ENCODE measurements at places on chromosomes 4 and X. TPM values are rescaled to one million over a fixed set of nuclear protein-coding genes. Genes with fewer than 3 reads are reported as not detected.
A peak's percentile ranks its signal among the peaks of the same experiment; 100 is the strongest.

DNA sequence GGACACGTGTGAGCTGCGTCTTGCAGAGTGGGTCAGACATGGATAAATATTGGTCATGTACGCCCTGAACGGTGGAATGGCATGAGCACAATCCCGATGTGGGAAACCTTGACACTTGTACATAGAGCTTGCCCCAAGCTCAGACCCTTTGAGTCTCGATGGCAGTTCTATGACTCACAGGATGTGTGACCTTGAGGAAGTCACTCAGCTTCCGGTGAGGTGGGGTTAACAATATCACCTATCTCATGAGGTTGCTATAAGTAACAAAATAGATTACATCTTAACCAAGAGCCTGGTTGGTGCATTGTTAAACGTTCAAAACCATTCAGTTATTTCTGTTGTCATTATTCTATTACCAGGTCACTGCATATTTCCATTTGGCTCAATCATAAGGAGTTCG is 109.1 kb upstream of the TBL1X start:
- H3K36me3 ChIP-seq, result no peaks in the 10 kb centered on the region
- no peak overlapping the region for H3K4me3 ChIP-seq
- no peak overlapping the region for H3K27ac ChIP-seq

ARAP2 gene
- total RNA-seq, result 52.8 TPM

DNA sequence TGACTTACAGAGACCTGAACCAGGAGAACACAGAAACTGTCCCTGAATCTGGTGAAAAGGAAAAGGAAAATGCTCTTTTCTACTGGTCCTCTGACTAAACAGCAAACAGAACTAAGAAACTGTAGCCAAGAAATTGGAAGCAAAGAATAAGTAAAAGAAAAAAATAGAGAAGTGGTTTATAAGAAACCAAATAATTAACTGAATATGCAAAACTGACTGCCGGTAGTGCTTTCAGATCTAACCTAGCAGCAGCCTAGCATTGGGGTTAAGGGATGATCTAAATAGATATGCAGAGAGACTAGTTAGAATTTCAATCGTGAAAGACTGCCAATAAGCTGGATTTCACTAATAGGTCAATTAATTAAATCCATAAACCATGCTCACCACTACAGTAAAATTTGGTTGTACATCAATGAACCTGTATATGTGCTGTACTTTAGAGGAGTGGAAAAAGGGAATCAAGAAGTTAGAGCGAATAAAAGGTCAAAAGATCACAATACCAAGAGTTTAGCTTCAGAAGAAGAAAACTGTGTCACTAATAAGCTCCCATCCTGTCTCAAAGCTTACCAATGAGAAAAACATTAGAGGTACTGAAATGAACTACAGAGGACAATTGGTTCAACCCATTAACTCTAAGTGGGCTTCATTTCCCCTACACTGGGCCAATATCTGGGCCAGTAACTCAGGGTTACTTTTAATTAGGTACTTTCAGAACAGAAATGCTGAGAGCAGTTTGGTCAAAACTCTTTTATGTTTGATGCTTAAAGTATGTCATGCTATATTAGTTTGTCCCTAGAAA is 53.6 kb downstream of the KLHL13 start:
- H3K27me3 ChIP-seq, result no peaks in the 10 kb centered on the region
- no peak for DNase-seq
- H3K4me1 ChIP-seq, result no peaks in the 10 kb centered on the region
- no peaks in the 10 kb centered on the region for H3K36me3 ChIP-seq

DNA sequence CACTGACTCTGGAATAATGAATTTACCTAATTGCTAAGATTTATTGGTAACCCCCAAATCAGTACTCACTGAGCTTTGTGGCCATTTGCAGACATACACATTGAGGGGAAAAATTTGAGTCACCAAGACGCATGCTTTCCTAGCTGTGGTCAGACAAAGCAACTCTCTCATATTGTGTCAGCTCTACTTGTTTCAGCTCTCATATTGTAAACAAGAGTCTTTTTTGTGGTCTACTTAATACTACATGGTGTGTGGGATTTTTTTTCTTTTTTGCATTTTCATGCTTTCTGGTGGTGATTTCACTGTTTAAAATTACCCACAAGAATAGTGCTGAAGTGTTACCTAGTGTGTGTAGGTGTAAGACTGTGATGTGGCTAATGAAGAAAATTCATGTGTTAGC is 428.2 kb upstream of the GALNT7 start:
- DNase-seq, result no peak
- H3K27me3 ChIP-seq, result no peaks in the 10 kb centered on the region
- H3K36me3 ChIP-seq, result no peaks in the 10 kb centered on the region
- no peaks in the 10 kb centered on the region for H3K4me1 ChIP-seq

DNA sequence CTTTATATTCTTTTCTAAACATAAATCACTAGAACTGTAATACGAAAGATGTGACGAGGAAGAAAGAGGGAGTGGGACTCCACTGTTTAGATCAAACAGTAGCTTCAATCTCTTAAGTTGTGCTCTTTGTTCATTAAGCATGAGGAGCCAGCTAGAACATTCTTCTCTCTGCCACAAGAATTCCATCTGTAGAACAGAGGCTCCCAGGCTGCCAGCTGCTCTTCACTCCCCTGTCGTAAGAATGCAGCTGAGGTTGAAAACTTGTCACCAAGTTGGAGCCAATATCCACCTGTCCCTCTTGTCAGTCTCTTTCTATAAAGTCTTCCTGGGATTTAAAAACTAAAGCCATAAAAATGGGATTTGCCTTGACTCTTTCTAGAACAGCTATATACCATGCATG is 65.0 kb upstream of the SEC24B start:
- no peak overlapping the region for H3K4me3 ChIP-seq
- H3K4me1 ChIP-seq, result no peaks in the 10 kb centered on the region
- H3K36me3 ChIP-seq, result no peaks in the 10 kb centered on the region

FAM9B gene
- not detected for total RNA-seq

MBNL3 gene
- total RNA-seq, result 10.1 TPM

GRCh38 chr4:155907556-155907955 is 4.1 kb downstream of the TDO2 start:
- H3K4me3 ChIP-seq, result no peak overlapping the region
- no peaks in the 10 kb centered on the region for H3K27me3 ChIP-seq
- H3K27ac ChIP-seq, result no peak overlapping the region
- DNase-seq, result no peak
- no peaks in the 10 kb centered on the region for H3K36me3 ChIP-seq
- H3K4me1 ChIP-seq, result no peaks in the 10 kb centered on the region

- DNase-seq, result no peak
- H3K4me3 ChIP-seq, result no peak overlapping the region
- H3K4me1 ChIP-seq, result no peaks in the 10 kb centered on the region
- no peaks in the 10 kb centered on the region for H3K27me3 ChIP-seq
Observed at GRCh38 chrX:37716602-37717001, 31.0 kb downstream of the XK start.

DNA sequence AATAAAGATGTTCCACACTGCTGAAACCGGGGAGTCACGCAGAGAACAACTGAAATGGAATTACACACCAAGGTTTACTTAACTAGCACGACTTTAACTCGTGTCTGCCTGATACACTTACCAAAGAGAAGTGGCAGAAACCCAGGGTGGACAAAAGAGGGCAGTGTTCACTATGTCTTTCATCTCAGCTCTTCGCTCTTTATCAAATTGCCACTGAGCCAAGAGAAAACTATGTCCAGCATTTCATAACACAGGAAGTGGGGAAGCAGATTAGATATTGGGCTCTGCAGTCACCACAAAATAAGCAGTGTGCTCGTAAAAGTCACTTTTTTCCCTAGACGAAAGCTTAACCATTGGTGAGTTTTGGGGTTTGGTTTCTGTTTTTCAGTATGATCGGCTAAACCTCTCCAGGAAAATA is 155.7 kb downstream of the CHIC2 start:
- H3K27me3 ChIP-seq, result no peaks in the 10 kb centered on the region
- H3K4me3 ChIP-seq, result peak overlapping the region; percentile 4
- peak overlapping the region; percentile 29 for H3K27ac ChIP-seq
- H3K36me3 ChIP-seq, result no peaks in the 10 kb centered on the region
- H3K4me1 ChIP-seq, result peaks cover 17% of the 10 kb centered on the region
- DNase-seq, result no peak

- no peak for DNase-seq
- peaks cover 3% of the 10 kb centered on the region for H3K27me3 ChIP-seq
- H3K4me3 ChIP-seq, result no peak overlapping the region
- no peak overlapping the region for H3K27ac ChIP-seq
- no peaks in the 10 kb centered on the region for H3K36me3 ChIP-seq
- H3K4me1 ChIP-seq, result no peaks in the 10 kb centered on the region
Observed at GRCh38 chrX:8748855-8749254, 16.9 kb upstream of the ANOS1 start.

- H3K4me1 ChIP-seq, result no peaks in the 10 kb centered on the region
- H3K36me3 ChIP-seq, result no peaks in the 10 kb centered on the region
- no peak overlapping the region for H3K27ac ChIP-seq
- no peaks in the 10 kb centered on the region for H3K27me3 ChIP-seq
Observed at GRCh38 chr4:43763029-43763610, 685.5 kb downstream of the KCTD8 start.

SMR3B gene
- total RNA-seq, result not detected

FIP1L1 gene
- 31.7 TPM for total RNA-seq

GRCh38 chr4:90443231-90443630 is 316.0 kb downstream of the CCSER1 start:
- no peaks in the 10 kb centered on the region for H3K4me1 ChIP-seq
- no peak overlapping the region for H3K4me3 ChIP-seq
- H3K36me3 ChIP-seq, result no peaks in the 10 kb centered on the region
- H3K27ac ChIP-seq, result no peak overlapping the region

- DNase-seq, result no peak
- no peaks in the 10 kb centered on the region for H3K4me1 ChIP-seq
- no peak overlapping the region for H3K4me3 ChIP-seq
- H3K27me3 ChIP-seq, result no peaks in the 10 kb centered on the region
- H3K36me3 ChIP-seq, result no peaks in the 10 kb centered on the region
- H3K27ac ChIP-seq, result no peak overlapping the region
Observed at GRCh38 chrX:43016021-43016420, 238.1 kb upstream of the PPP1R2C start.

- no peaks in the 10 kb centered on the region for H3K27me3 ChIP-seq
- no peak overlapping the region for H3K4me3 ChIP-seq
- no peaks in the 10 kb centered on the region for H3K4me1 ChIP-seq
- no peaks in the 10 kb centered on the region for H3K36me3 ChIP-seq
Observed at GRCh38 chr4:174053895-174054294, 229.6 kb downstream of the FBXO8 start.

GRCh38 chr4:100070868-100071267 is 119.4 kb downstream of the DDIT4L start:
- H3K27me3 ChIP-seq, result no peaks in the 10 kb centered on the region
- no peak for DNase-seq
- H3K27ac ChIP-seq, result no peak overlapping the region
- H3K4me3 ChIP-seq, result no peak overlapping the region

PGK1 gene
- 135 TPM for total RNA-seq

FGF13 gene
- 3.2 TPM for total RNA-seq

GRCh38 chrX:7946960-7947359 is 19.7 kb upstream of the PNPLA4 start:
- H3K36me3 ChIP-seq, result no peaks in the 10 kb centered on the region
- DNase-seq, result no peak
- no peaks in the 10 kb centered on the region for H3K27me3 ChIP-seq
- H3K27ac ChIP-seq, result no peak overlapping the region
- no peaks in the 10 kb centered on the region for H3K4me1 ChIP-seq
- H3K4me3 ChIP-seq, result no peak overlapping the region

- H3K36me3 ChIP-seq, result no peaks in the 10 kb centered on the region
- DNase-seq, result no peak
- H3K4me1 ChIP-seq, result no peaks in the 10 kb centered on the region
- H3K4me3 ChIP-seq, result no peak overlapping the region
Observed at GRCh38 chr4:123418351-123418931, 21.8 kb downstream of the SPRY1 start.

NOX1 gene
- total RNA-seq, result not detected

GRCh38 chr4:173002830-173003561 is 165.6 kb upstream of the GALNT7 start:
- H3K36me3 ChIP-seq, result no peaks in the 10 kb centered on the region
- no peak for DNase-seq
- no peak overlapping the region for H3K4me3 ChIP-seq
- no peaks in the 10 kb centered on the region for H3K27me3 ChIP-seq
- H3K27ac ChIP-seq, result no peak overlapping the region
- H3K4me1 ChIP-seq, result no peaks in the 10 kb centered on the region

MXRA5 gene
- 4.7 TPM for total RNA-seq

GRCh38 chrX:124462931-124463330 is 116.6 kb downstream of the SH2D1A start:
- H3K27ac ChIP-seq, result no peak overlapping the region
- no peak for DNase-seq
- H3K36me3 ChIP-seq, result no peaks in the 10 kb centered on the region
- no peak overlapping the region for H3K4me3 ChIP-seq

DNA sequence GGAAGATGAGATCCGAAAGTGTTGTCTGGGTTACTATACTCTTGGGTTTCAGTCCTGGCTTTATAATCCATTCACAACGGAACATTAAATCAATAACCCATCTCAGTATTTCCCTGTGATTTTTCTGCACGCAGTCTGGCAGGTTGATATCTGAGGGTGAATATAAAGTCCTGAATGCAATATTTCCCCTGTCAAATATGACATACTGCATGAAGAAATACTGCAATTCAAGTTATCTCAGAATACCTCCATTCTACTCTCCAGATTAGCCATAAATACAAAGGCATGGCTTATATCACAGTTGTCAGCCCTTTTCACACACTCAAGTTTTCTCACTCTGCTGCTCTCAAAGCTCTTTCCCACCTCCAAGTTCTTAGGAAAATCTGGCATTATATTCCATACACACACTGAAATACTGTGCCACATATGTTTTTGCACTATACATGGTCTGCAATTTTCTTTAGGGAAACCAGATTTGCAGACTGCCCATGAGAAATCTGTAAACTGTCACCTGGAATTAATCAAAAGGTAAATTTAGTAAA is 64.7 kb downstream of the WDFY3 start:
- no peaks in the 10 kb centered on the region for H3K27me3 ChIP-seq
- no peak overlapping the region for H3K27ac ChIP-seq
- no peaks in the 10 kb centered on the region for H3K36me3 ChIP-seq
- no peak overlapping the region for H3K4me3 ChIP-seq

MAGEA2B gene
- not detected for total RNA-seq

- no peaks in the 10 kb centered on the region for H3K4me1 ChIP-seq
- no peaks in the 10 kb centered on the region for H3K27me3 ChIP-seq
- H3K36me3 ChIP-seq, result no peaks in the 10 kb centered on the region
- H3K27ac ChIP-seq, result no peak overlapping the region
- H3K4me3 ChIP-seq, result no peak overlapping the region
- DNase-seq, result no peak
Observed at GRCh38 chrX:139508099-139508498, 22.4 kb upstream of the F9 start.

DNA sequence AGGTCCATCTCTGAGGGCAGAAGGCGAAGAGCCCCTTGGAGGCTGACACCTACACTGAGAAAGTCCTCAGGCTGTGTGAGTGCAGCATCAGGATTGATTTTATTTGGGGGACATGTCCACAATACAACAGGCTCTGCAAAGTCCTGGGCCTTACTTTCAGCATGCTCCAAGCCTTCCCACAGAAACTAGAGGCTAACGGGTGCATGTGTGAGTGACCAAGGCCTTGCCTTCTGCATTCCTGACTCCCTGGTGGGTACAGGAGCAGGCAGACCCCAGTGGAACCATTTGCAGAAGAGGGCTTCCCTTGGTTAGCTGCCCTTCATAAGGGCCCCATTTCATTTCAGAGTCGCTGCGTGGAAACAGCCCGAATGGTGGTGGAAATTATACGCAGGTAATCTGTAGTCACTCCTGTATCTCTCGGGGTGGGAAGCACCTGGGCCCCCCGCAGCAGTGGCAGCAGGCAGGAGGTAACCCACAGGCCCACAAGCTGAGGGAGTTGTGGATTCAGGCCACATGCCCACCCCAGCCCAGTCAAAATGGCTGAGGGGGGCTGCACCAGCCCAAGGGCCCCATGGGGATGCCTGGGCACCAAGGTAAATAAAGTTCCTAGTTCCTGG is 37.7 kb downstream of the NSG1 start:
- no peak overlapping the region for H3K27ac ChIP-seq
- no peaks in the 10 kb centered on the region for H3K4me1 ChIP-seq
- H3K27me3 ChIP-seq, result no peaks in the 10 kb centered on the region

Measured in vagina (tissue), 2 donors.